ENCODE measurements at places on chromosomes 3 and 15.

- no peak for DNase-seq
Measured at GRCh38 chr15:100017140-100017539, 283.9 kb upstream of the LYSMD4 start.

DNA sequence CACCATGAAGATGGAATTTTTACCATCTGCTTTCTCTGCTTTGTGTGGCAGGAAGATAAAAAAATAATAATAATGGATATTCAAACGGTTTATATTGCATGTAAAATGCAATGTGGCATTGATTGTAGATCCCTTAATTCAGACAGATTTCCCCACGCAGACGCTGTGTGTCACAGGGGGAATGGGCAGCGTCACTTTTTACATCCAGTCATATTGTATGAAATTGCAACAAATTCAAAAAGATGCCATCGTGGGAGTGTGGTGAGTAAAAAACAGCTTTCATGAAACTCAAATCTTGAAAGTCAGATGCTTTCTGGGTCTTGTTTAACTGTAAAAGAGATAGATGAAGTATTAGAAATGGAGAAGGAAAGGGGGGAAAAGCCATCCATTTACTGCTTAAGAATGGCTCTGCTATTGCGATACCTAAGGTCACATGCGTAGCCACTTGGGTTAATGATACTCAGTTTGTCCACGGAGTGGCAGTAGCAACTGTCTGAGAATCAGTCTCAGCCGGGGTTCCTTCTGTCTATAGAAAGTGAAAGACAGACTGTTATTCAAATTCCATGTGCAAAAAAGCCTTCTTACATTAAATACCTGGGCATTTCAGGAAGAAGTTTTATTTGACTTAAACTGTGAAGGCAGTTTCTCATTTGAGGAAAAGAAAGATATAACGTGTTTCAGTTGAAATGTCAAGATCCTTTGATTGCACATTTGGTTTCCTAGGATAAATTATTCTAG is 28.5 kb downstream of the BTD start:
- DNase-seq = no peak

DNA sequence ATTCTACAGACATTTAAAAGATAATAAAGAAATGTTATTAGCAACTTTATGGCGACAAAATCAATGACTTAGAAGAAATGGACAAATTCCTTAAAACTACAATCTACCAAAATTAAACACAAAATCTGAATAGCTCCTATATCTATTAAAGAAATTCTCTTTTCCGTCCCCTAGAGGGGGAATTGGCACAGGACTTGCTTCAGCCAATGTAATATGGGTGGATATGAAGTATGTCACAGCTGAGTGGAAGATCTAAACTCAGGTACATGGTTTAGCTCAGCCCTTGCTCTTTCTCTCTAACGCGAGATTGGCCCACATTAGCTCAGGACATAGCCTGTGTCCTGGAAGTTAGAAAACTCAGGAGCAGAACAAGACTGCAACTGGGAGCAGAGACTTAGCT is 79.3 kb downstream of the DNAH12 start:
- no peak for DNase-seq

GRCh38 chr3:60053526-60054265 is 1003.9 kb upstream of the CFAP20DC start:
- no peak for DNase-seq

DNA sequence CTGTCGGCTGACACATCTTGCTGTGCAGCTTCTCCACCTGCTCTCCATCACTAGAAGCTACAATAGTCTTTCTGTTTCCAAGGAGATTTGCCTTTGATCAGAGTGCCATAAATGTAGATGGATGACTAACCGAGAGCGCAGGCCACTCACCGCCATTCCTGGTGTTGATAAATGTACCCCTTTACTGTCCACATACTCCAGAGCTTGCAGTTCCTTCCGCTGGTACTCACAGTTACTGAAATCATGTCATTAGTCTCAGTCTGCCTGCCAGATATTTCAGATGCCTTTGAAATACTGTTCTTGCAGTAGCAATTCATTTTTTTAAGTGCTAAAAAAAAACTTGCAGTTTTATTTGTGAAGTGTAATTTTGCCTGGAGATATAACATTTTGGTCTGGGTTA is 72.3 kb downstream of the BLM start:
- DNase-seq = no peak

- no peak for DNase-seq
Measured at GRCh38 chr3:177351757-177352158, 154.5 kb upstream of the TBL1XR1 start.

DNA sequence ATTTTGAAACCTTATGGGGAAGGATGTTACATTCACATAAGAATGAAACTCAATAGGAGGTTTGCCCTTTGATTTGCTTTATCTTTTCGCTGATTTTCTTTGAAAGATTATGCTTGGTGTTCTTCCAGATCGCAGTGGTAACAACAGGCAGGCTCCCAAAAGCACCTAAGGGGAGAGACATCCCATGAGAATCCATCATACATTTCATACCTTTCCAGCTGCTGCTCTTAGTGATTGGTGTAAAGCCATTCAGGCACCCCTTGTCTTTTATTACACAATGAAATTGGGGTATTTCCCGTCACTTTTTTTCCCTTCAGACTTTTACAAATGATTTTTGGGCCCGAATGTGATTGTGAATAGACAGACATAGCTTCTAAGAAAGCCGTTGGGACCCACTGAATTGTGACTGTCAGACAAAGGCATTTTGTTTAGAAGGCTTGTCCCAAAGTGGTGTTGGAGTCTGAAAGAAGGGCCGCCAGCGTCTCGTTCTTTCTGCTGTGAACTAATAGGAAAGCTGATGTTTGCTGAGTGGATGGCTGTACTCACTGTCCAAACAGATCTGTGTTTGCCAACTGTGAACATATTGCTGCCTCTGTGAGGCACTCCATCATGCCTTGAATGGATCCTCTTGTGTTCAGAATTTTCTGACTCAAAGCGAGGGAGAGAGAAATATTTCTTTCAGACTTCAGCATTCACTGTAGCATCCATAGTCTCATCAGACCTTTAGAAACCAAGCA is 164.3 kb downstream of the FNDC3B start:
- DNase-seq = no peak

GRCh38 chr15:36498916-36499315 is 80.5 kb upstream of the CDIN1 start:
- no peak for DNase-seq

DNA sequence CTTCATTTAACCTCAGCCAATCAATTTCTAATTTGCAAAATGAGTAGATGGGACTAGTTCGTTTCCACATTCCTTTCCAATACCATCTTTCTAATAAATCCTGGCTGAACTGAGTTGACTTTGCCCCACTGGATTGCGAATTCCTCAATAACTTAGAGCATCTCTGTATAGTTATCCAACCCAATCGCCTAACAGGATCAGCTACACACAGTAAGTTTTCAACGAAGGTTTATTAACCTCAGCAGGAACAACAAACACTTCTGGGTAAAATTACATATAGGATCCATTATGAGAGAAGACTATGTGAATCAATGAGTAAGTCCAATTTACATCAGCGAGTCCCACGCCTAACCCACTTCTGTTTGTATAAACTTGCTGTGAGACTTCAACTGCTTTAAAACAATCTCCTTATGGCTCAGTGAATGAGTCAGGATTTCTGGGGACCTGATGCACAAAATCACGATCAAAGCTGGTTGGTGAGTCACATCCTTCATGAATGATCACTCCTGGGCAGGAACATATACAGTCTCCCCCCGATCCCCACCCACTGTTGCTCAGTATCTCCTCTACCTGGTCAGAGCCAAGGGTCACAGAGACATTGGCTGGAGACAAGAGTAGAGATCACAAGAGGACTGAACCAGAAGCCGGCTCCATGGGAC is 142.8 kb downstream of the EDEM1 start:
- no peak for DNase-seq

DNA sequence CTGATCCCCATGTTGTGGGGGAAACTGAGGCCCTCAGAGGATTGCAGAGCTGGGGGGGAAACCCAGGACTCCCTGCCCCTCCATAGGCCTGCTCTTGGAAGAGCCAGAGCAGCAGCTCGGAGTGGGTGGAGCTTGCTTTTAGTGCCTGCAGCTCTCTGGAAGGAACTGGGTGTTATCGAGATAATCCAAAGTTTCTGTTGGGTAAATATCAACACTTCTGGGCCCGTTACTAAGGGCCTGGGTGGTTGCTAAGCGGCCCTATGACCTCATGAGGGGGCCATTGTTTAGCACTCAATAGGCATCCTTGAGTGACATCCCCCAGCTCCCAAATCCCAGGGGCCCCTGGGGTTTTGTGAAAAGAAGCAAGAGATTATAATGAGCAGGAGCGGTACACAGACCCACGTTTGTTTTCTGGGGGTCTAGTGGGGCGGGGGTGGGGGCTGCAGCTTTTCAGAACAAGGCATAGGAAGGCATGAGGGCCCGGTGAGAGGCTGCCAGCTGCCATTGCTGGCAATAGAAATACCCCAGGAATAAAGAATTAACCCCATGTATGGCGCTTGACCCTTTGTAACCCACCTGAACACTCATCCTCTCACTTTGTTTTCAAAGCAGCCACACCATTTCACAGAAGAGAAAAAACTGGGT is 48.3 kb upstream of the ATP2B2 start:
- no peak for DNase-seq

DNA sequence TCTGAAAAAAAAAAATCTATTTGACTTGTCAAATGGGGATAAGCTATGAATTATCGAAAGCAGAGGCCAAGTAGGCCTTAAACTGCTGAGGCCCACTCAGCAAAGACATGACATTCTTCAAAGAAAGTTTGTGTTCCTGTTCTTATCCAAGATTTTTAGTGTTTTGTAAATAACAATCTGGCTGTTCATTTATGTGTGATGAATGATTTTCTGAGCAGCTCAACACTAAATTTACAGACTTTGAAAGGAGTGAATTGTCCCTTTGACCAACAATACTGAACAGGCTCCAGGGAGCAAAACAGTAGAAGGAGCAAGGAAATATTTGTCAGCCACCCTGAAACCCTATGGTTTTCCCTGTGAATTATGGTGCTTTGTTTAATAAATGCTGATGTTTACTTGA is 512.6 kb upstream of the NAALADL2 start:
- no peak for DNase-seq

GRCh38 chr3:6640907-6641306 is 220.0 kb upstream of the GRM7 start:
- no peak for DNase-seq

DNA sequence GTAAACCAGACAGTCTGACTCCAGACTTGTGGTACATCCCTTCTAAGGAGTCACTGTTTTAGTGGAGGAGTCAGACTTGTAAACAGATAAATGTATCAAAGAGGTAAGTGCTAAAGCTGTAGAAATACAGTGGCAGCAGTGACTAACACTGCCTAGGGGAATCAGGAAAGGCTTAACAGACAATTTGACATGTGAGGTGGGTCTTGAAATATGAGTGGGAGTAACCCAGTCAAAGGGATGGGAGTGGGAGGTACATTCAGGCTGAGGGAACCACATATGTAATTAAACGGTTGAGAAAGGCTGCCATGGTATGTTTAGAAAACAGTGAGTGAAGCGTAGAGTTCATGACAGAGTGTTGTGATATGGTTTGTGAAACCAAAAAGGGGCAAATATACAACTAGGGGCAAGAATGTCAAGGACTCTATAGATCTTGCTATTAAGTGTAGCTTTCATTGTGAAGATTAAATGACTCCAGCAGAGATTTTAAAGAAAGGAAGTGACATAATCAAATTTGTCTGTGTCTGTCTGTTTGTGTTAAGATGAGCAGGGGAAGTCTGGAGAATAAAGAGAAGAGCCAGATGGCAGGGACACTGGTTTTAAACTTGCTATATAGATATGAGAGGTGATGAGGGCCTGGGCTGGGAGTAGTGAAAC is 11.2 kb upstream of the ALCAM start:
- DNase-seq = no peak

- no peak for DNase-seq
Measured at GRCh38 chr15:41988896-41989572, 16.7 kb upstream of the EHD4 start.

DNA sequence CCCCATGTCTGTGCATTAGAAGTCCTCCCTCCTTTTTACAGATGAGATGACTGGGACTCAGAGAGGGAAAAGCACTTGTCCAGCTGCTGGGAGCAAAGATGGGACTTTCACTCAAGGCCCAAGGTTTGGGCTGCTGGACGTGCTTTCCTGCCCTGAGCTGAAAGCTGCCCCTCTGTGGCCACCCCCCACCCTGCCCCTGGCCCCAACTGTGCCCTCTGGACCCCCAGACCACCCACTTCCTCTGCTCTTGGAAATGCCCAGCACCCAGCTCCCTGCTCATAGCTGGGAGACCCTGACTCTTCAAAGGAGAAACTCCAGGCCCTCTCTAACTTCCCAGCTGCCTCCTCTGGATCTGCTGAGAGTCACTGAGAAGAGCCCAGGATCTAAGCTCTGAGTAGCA is 20.7 kb downstream of the GRIP2 start:
- no peak for DNase-seq

GRCh38 chr3:36823806-36824205 is 59.5 kb upstream of the DCLK3 start:
- no peak for DNase-seq

GRCh38 chr3:159877924-159878323 is 110.7 kb upstream of the IL12A start:
- no peak for DNase-seq

DNA sequence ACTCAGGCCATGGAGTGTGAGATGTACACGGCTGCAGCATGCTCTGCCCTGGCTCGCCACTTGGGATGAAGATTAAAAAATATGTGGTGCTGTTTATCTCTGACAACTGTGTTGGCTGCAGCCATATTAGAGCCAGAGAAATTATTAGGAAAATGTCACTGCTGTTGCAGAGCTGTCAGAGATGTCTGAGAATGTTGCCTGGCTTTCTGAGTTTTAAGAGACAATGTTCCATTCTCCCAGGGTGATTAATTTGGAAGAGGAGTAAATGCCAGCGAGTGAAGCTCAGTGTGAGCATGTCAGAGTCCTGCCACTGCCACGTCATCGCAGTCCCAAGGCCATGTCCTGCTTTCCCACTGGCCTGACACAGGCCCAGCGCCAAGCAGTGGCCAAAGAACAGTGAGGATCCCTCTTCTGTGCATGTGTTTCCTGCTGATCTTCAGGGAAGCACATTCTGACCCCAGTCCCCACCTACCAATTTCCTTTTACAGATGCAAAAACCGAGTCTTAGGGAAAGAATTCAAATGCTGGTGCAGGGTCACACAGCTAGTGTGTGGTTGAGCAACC is 370.9 kb downstream of the GABRG3 start:
- DNase-seq = no peak

DNA sequence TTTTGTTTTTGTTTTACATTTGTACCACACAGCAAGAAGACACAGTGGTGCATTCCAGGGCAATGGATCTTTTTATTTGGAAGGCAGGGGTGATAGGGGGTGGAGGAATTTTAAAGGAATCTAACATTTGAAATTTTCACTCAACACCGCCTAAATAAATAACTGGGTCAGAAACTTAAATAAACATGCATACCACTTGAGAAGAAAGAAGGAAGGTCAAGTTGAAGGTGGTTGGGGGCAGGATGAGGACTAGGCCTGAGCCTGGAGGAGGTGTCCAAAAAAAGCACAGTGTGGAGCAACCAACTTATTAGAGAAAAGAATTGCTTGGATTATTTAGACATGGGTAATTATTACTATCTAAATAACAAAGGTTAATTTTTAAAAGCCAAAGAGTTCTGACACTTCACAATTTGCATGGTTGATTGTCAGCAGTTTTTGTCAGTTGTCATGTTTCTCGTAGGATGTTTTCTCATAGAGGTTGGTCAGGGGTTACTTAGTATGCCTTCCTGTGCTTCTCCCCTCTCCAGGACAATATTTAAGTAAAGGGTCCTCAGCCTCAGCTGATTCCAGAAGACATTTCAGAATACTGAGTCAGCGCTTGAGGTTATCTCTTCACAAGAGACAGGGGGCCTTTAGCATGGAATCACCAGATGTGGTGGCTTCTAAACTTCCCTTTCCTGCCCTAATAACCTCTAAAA is 173.7 kb upstream of the SLC2A2 start:
- no peak for DNase-seq

Data from stimulated activated CD8-positive, alpha-beta memory T cell treated with anti-CD3 and anti-CD28 coated beads, Interleukin-7, amount 100 ng/mL, for 1 hour (primary cell).